ENCODE measurements at places on chromosomes 1 and 21.
A peak's percentile ranks its signal among the peaks of the same experiment; 100 is the strongest.

DNA sequence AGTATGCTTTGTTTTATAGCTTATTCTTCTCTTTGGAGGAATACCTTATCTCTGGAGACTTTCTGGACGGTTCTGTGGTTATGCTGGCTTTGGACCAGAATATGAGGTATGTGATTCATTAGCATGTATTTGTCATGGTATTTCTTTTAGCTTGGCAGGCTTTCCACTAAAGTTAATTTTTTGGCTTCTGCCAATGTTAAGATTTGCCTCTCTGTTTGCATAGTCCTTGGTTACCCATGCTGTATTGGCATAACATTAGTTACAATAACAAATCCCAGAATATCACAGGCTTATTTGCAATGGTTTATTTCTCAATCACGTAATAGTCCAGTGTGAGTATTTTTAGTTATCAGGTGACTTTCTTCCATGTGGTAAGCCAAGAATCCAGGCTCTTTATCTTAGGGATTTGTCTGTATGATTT is 9.7 kb downstream of the ZMPSTE24 start:
- no peak for DNase-seq

DNA sequence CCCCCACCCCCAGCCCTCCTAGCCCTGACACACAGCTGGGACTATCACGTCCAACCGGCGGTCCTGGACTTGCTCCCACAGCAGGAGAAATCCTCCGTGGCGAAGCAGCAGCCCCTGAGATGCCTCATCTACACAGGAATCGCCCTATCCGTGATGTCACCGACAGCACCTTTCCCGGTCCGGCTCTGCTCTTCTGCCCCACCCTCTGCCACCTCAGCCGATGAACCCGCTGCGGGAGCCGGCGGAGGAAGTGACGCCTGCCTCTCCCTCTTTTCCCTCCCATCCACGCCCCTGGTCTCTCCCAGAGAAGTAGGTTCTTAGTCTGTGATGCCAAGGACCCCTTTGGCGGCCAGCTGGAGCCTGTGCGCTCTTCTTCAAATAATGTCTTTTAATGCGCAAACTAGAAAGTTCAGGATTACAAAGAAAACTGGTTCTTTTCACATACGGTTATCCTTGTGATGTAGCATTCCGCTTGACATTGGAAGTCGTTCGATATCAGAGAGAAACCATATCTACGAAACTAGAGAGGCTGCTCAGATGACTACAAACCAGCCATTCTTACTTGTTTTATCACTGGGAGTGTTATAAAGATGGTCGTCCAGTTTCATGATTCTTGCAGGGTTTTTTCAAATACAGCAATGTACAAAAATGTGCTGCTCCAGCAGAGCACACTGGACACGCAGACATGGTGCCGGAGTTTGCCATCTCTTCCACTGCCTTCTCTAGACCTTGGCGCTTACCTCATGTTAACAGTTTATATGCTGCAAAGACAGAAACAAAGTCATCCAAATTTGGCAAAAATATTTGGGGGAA is 120.3 kb downstream of the PPIAL4G start:
- peak; percentile 19 for DNase-seq

GRCh38 chr1:8464377-8464776 is 146.5 kb downstream of the SLC45A1 start:
- DNase-seq: no peak

DNA sequence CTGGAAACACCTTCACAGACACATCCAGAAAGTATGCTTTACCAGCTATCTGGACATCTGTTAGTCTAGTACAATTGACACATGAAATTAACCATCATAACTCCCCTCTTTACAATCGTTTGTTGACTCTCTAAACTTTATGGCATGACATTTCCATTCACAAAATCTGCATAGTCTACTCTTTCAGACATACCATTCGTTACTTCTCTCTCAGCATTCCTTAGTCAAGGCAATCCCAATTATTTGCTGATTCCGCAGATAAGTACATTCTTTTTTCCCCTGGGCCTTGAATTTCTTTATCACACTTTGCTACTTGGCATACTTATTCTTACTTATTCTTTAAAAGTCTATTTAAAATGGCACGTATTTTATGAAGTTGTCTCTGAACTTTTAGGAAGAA is 15.1 kb upstream of the CRB1 start:
- DNase-seq: no peak

DNA sequence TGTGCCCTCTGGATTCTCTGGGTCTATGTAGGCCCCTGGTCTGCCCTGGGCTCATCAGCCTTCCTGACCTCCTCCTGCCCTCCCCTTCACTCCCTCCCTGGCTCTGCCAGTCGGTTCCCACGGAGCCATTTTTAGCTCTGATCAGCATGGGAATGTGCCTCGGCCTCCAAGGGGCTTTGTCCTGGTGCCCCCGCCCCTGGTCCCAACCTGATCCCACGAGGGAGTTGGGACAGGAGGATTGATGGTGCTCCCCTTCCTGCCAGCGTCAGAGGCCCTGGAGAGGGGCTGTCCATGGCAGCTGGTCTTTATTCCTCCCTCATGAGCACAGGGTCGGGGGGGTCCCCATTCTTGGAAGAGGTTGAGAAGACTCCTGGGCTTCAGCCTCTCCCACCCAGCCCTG is 24.9 kb downstream of the ETNK2 start:
- DNase-seq: no peak

GRCh38 chr1:209900734-209901133 is 37.3 kb upstream of the SYT14 start:
- DNase-seq: no peak

DNA sequence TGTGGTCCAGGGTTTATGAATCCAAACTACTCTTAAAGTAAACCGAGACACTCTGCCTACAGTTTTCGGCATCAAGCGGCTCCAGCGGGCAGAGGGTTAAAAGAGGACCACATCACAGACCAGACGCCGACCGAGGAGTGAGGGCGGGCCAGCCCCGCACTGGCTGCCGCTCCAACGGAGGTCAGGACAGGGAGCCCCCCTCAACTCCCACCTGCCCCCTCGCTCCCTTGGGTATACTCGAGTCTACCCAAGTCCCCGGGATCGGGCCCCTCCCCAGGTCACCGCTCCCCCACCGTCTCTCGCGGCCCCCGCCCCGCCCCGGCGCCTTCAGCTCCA is 312 bp downstream of the ARNT start:
- DNase-seq: no peak

- DNase-seq: peak; percentile 52
These were observed 19.0 kb downstream of the THEMIS2 start for GRCh38 chr1:27891196-27891889.

DNA sequence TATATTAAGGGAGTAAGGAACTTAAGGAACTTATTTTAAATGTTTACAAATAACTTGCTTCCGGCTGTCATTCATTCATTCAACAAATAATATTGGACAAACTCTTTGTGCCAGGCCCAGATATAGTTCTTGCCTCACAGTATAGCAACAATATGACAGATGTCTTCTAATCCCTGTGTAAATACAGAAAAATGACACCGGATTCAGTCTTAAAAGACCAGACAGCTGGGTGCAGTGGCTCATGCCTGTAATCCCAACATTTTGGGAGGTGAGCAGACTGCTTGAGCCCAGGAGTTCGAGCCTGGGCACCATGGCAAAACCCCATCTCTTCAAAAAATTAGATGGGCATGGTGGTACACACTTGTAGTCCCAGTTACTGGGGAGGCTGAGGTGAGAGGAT is 23.7 kb downstream of the EIF2B3 start:
- DNase-seq: no peak

DNA sequence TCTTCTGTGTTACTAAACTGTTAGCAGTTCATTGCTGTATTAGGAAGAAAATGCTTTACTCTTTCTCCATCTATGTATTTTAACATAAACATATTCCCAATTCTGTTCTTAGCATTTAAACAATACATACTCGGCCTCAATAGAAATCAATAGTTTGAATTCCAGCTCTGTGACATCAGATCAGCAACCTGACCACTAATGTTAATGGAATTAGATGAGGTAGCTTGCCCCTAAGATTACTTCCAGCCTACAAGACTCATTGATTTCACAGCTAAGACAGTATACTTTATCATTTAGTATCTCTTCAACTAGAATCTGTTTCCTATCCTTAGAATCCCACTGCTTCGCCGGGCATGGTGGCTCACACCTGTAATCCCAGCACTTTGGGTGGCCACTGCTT is 38.9 kb downstream of the EPRS1 start:
- DNase-seq: no peak

- DNase-seq: no peak
These were observed 8.5 kb upstream of the ARHGAP29 start for GRCh38 chr1:94245747-94246438.

GRCh38 chr1:21568006-21568746 is 59.0 kb downstream of the ALPL start:
- no peak for DNase-seq

DNA sequence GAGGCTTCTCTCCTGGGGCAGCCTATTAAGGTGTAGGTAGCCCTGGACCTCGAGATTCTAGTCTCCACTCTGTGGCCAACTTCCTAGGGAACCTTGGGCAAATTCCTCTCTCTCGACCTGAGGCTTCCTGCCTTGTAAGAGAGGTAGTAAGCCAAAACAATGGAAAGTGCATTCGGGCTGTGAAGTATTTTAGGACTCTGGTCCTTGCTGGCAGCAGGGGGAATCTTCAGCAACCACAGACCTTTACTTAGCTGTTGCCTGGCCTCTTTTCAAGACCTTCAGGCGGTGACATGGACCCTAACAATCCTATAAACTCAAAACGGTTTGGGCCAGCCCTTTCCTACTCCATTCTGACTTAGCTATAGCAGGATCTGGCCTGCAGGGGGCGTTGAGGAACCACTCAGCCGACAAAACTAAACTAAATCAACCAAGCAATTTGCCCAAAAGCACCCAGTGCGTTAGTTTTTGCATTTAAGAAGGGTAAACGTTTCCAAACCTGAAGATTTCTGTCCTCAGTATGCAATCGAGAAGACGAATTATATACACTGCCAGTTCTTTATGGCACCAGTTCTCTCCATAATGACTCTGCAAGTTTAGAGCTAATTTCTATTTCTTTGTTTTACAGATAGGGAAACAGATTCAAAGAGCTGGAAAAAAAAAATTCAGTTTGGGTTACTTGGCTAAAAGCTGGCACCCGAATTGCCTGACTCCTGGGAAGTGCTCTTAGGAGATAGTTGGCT is 10.9 kb upstream of the SESN2 start:
- peak; percentile 83 for DNase-seq

GRCh38 chr1:82090104-82090503 is 289.4 kb downstream of the ADGRL2 start:
- no peak for DNase-seq

GRCh38 chr1:53115403-53116306 is 26.8 kb downstream of the SLC1A7 start:
- no peak for DNase-seq

- no peak for DNase-seq
These were observed 5.3 kb upstream of the KIF17 start for GRCh38 chr1:20723159-20723536.

GRCh38 chr1:172530000-172530399 is 3.0 kb upstream of the SUCO start:
- no peak for DNase-seq

GRCh38 chr21:37383086-37383485 is 16.5 kb downstream of the DYRK1A start:
- no peak for DNase-seq

GRCh38 chr1:7373876-7374562 is 397.1 kb upstream of the VAMP3 start:
- DNase-seq: no peak

Measured in CD4-positive, alpha-beta T cell treated with Interleukin-6 at 100 ng/mL for 8 hours (primary cell).